Occipital lobe (tissue), 3 donors: ENCODE measurements at places on chromosomes 7 and 10. TPM values are rescaled to one million over a fixed set of nuclear protein-coding genes. Genes with fewer than 3 reads are reported as not detected.

GRCh38 chr7:131604841-131605279 lies 48.4 kb upstream of the PODXL start:
- DNase-seq = no peak

DNA sequence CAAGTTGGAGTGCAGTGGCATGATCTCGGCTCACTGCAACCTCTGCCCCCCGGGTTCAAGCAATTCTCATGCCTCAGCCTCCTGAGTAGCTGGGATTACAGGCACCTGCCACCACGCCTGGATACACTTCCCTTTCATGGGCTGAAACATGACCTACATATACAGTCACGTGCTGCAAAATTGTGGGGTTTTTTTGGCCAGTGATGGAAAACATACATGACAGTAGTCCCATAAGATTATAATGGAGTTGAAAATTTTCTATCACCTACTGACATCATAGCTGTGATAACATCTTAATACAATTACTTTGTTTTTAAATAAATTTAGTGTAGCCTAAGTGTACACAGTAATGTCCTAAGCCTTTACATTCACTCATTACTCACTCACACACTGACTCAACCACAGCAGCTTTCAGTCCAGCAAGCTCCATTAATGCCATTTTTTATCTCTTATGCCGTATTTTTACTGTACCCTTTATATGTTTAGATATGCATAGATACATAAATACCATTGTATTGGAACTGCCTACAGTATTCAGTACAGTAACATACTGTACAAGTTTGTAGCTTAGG lies 79.9 kb upstream of the TMEM196 start:
- no peak for DNase-seq

Gene PCLO
- 48.5 TPM for total RNA-seq

- DNase-seq = no peak
Observed at GRCh38 chr10:76883596-76883995, 754.0 kb downstream of the KCNMA1 start.

GRCh38 chr7:44080118-44080517 lies 2.2 kb downstream of the POLM start:
- no peak for DNase-seq
